Right ventricle myocardium superior (tissue), 1 donor: ENCODE measurements at places on chromosomes 5 and 9. TPM values are rescaled to one million over a fixed set of nuclear protein-coding genes. Genes with fewer than 3 reads are reported as not detected.

ITK gene
- 0.13 TPM for total RNA-seq

GRCh38 chr9:79325501-79325900, 246.3 kb upstream of the TLE4 start:
- no peak for DNase-seq

DNA sequence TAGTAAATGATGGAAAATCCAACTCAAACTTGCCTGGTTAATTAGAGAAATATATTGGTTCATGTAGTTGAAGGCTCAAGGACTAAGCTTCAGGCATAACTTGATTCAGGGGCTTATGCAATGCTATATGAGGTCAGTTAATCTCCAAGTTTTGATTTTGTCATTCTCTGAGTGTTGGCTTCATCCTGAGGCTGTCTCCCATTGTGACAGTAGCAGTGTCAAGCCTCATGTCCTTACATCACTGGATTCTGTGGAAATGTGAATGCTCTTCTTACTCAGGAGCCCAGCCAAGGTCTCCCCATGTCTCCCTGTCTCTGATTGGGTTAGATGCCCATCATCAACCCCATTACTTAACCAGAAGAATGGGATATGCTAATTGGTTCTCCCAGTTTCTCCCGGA, 44.4 kb upstream of the SNX2 start:
- no peak for DNase-seq

DNA sequence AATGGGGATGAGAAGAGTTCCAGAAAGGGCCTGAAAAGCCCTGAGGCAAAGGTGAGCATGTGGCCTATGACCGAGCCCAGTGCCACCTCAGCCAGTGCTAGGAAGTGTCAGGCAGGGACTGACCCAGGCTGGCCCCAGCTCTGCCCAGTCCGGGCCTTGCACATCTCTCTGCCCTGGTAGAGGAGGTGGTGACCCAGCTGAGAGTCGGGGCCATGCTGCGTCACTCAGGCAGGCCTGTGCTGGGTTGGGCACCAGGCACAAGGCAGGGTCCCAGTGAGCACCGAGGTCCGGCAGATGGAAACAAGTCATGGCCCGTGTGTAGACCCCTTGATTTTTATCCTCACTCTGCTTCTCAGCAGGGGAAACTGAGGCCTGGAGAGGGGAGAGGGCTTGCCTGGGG, 729 bp downstream of the CDHR2 start:
- no peak for DNase-seq

DNA sequence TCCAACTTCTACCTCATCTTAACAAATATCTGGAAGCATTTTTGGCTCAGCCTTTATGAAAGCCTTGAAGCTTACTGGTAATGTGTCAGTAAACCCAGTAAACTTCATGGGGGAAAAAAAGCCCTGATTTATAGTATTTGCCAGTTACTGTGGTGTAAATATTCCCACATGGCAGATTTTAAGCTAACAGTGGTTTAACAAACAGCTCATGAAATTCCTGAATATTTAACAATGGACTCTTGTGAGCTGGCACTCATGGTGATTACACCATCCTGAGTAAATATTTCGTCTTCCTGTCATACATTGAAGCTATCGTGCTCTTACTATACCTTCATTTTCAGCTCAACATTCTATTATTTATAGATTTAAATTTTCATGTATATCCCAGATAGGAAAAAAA, 57.0 kb upstream of the ACOT12 start:
- DNase-seq, result no peak
